ENCODE measurements at places on chromosomes 2 and 18. TPM values are rescaled to one million over a fixed set of nuclear protein-coding genes. Genes with fewer than 3 reads are reported as not detected.
A peak's percentile ranks its signal among the peaks of the same experiment; 100 is the strongest.

Gene LBX2
- 5.4 TPM for total RNA-seq

DNA sequence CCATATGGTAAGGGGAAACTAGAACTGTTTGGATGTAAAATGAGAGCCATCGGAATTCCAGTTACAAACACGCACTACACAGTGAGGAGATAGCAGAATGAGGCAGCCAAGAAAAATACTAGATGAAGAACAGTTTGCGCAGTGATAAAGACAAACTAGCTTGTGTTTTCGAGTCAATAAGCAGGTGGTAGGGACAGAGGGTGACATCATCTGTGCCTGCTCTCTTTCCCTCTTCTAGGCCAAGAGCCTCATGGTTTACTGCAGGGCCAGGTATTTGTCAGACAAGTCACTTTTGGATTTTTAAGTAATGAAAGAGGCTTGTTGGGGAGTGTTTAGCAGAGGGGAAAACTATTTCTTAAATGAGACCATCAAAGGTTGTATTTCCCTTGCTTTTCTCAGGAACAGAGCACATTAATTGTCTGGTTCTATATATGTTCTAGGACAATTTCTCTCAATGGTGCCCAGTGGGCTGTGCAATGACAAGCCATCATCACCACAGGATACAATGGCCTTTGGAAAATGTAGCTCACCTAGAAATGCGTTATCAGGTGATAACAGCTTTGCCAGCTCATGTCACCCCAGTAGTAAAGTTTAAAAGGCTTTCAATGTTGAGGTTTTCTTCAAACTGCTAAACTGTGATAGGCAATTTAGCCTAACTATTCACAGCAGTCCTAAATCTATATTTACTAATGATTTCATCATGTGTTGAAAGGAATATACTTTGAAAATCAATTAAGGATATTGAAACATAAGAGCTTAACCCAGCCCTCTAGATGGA, 1210.3 kb upstream of the ZEB2 start:
- H3K36me3 ChIP-seq, result no peaks in the 10 kb centered on the region
- H3K4me1 ChIP-seq, result no peaks in the 10 kb centered on the region
- no peak overlapping the region for H3K27ac ChIP-seq

DNA sequence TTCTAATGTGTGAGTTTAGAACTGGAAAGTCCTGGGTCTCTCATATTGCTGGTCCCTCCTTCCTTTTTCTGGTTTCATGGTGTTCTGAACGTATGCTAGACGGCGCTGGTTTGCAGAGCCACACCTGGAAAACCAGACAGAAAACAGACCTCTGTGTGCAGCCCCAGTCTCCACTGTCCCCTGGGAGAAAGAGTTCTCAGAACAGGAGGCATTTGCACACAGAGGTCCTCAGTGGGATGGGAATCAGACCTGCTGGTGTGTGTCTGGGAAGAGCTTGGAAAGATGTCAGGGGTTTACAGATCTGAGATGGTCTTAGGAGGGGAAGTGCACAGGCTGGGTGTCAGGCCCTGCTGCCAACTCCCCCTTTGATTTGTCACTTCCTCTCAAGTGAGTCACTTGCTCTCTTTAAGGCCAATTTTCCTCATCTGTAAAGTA, 14.9 kb upstream of the MBP start:
- H3K4me3 ChIP-seq, result no peak overlapping the region
- H3K4me1 ChIP-seq, result peaks cover 5% of the 10 kb centered on the region
- H3K27ac ChIP-seq, result no peak overlapping the region
- no peaks in the 10 kb centered on the region for H3K36me3 ChIP-seq

DNA sequence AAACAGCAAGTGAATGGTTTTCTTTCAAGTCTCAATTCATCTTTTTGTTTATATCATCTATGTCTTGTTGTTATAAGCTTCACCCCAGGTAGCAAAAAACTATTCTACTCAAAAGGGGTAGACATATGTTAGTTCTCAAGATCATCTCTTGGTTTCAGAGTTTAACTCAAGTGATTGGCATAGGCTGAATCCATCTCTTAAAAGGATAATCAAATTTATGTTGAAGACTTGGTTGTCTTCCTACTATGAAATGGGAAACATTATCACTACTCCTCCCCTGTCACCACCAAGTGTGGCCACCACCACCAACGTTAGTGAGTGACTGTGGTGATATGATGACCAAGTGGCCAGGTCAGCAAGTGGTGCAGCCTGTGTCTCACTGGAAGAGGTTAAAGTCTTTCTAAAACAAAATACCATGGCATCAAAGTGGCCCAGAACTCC, 1.5 kb downstream of the IL1B start:
- no peak overlapping the region for H3K4me3 ChIP-seq
- no peak for DNase-seq
- no peaks in the 10 kb centered on the region for H3K27me3 ChIP-seq
- no peak overlapping the region for H3K27ac ChIP-seq
- H3K4me1 ChIP-seq, result peaks cover 29% of the 10 kb centered on the region

- H3K36me3 ChIP-seq, result no peaks in the 10 kb centered on the region
- H3K4me3 ChIP-seq, result no peak overlapping the region
- no peak overlapping the region for H3K27ac ChIP-seq
- DNase-seq, result no peak
- H3K27me3 ChIP-seq, result peaks cover 14% of the 10 kb centered on the region
- peaks cover 8% of the 10 kb centered on the region for H3K4me1 ChIP-seq
These were observed 28.1 kb upstream of the SPP2 start for GRCh38 chr2:234022424-234022823.

DNA sequence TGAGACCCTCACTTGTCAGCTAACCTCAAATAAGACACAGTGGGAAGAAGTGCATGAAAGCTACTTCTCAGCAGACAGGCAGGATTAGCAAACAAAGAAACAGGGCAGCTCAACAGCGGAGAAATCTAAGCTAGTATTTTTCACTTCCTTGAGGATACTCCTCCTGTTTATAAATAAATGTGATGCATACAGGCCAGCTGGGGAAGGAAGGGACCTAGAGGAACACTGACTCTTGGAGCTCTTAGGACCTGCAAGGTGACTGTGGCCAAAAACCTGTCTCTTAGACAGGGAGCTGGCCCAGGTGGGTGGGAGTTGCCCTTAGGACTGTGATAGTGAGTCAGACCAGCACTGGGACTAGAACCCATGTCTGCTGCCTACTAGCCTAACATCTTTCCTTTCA, 4.8 kb downstream of the REEP1 start:
- no peaks in the 10 kb centered on the region for H3K4me1 ChIP-seq
- no peak for DNase-seq
- H3K36me3 ChIP-seq, result no peaks in the 10 kb centered on the region
- peaks cover 44% of the 10 kb centered on the region for H3K27me3 ChIP-seq
- no peak overlapping the region for H3K27ac ChIP-seq
- H3K4me3 ChIP-seq, result no peak overlapping the region

DNA sequence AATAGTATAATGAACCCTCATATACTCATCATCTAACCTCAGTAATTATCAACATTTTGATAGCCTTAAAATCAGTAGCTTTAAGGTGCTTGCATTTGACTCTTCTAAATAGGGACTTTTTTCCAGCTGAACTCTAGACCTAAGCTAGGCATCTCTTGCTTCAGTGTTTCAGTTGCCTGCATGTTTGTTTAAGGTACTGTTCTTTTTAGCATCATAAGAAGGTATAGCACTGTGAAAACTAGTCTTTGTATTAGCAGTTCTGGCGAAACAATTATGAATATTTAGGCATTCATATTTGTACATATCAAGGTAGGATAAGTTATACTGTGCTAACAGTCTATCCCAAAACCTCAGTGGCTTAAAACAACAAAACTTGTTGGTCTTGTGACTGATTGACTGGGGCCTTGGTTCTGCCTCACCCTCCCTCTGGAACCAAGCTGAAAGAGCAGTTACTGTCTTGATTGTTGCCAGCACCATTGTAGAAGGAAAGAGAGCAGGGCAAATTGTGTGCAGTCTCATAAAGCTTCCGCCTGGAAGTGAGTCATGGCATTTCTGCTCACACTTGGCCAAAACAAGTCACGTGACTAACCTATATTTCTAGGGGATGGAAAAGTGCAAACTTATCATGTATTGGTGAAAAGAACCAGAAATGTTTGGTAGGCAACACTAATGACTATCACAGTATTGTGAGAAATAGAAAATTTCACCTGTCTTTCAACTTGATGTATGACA, 24.3 kb downstream of the GALNT1 start:
- H3K4me1 ChIP-seq, result peaks cover 20% of the 10 kb centered on the region
- no peaks in the 10 kb centered on the region for H3K27me3 ChIP-seq
- no peak overlapping the region for H3K4me3 ChIP-seq

GRCh38 chr2:105443617-105444598, 45.1 kb upstream of the FHL2 start:
- peaks cover 12% of the 10 kb centered on the region for H3K4me1 ChIP-seq
- H3K4me3 ChIP-seq, result no peak overlapping the region
- H3K36me3 ChIP-seq, result no peaks in the 10 kb centered on the region
- H3K27ac ChIP-seq, result no peak overlapping the region
- no peaks in the 10 kb centered on the region for H3K27me3 ChIP-seq

Gene ANKRD53
- total RNA-seq, result 1.1 TPM

- DNase-seq, result peak; percentile 47
- no peaks in the 10 kb centered on the region for H3K36me3 ChIP-seq
- peaks cover 8% of the 10 kb centered on the region for H3K4me1 ChIP-seq
- H3K27ac ChIP-seq, result no peak overlapping the region
- no peaks in the 10 kb centered on the region for H3K27me3 ChIP-seq
These were observed 3.4 kb downstream of the SRBD1 start for GRCh38 chr2:45607701-45608100.

DNA sequence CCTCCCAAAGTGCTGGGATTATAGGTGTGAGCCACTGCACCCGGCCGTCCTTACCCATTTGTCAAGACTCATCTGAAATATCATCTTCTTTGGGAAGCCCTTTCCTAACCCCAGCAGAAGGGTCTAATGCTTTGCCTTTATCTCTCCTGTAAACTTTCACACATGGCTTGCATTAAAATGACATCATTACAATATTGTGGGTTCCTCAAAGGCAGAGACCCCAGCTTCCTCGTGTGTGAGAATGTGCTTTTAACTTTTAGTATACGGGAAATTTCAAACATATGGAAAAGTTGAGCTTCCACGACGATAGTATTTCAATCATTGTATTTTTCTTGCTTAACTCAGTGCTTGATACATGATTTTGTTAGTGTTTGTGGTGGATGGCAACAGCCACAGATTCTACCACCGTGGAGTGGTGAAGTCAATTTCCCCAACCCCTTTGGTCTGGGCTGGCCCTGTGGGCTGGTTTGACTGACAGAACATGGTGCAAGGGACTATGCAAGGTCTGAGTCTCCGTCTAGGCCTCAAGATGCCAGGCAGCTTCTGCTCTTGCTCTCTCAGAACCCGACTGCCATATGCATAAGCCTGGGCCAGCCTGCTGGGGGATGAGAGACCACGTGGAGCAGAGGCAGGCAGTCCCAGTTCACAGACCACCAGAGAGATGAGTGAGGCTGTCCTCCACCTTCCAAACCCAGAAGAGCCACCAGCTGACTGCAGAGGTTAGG, 39.9 kb downstream of the NGEF start:
- peaks cover 4% of the 10 kb centered on the region for H3K27me3 ChIP-seq
- no peak for DNase-seq
- H3K4me1 ChIP-seq, result no peaks in the 10 kb centered on the region
- H3K4me3 ChIP-seq, result no peak overlapping the region
- no peak overlapping the region for H3K27ac ChIP-seq
